ENCODE measurements at places on chromosomes 12 and 14. TPM values are rescaled to one million over a fixed set of nuclear protein-coding genes. Genes with fewer than 3 reads are reported as not detected.

Gene SLC6A15
- 0.32 TPM for total RNA-seq

- no peak for DNase-seq
Measured at GRCh38 chr12:42473130-42473529, 116.4 kb downstream of the PRICKLE1 start.

- no peak for DNase-seq
Measured at GRCh38 chr12:88958946-88959345, 378.7 kb upstream of the KITLG start.

GRCh38 chr12:52022841-52023181 is 16.1 kb downstream of the TAMALIN start:
- no peak for DNase-seq

DNA sequence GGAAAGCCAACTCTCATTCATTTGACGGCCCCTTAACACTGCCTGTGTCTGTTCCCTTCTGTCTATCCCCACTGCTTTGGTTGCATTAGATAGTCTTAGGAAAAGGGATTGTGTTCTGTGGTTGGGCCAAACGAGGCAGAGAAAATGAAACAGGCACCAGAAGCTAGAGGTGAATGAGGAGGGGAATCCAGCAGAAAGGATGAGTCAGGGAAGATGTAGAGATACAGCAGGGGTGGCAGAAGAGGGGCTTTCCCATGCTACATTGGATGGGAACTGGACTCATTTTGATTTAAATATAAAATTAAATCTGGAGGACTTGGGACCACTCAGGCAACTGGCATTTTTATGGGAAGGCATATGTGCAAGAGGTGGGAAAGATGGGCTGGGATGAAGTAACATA is 43.3 kb downstream of the OTOGL start:
- DNase-seq, result no peak

- DNase-seq, result no peak
Measured at GRCh38 chr14:22268875-22269274, 320.1 kb downstream of the DAD1 start.

DNA sequence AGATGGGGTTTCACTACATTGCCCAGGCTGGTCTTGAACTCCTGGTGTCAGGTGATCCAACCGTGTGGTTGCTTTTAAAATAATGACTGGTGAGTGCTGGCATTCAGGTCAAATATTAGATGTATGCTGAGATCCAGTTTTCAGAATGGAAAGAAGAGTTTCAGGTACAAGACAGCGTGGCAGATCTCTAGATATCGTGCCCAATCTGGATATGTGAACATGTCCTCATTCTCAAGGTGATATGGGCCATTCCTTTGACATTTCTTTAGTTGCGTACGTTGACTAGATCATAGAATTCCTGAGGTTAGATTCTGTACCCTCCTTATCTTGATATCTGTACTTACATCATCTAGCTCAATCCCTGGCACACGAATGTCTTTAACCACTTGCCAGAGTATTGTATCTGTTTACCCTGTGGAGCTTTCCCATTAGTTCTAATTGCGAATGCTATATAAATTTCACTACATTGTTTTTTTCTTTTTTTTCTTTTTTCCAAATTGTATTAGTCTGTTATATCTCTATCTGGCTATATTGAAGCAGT is 80.2 kb downstream of the ANO6 start:
- DNase-seq, result no peak

DNA sequence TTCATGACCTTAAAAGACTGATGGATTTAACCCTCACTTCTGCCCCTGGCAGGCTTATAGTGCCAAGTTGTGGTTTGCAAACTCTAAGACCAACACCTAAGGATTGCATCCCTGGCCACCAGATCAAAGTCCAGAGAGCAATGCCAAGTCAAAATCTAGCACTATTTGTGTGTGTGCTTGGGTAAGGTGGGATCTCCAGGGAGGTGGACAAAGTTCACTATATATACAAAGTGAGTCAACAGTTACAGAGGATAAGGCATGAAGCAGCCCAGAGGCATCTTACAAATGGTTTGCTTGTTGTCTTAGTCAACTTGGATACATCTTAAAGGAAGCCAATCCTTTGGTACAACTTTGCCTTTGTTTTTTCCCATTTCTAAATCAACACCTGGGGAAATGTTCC is 137.3 kb downstream of the MSRB3 start:
- no peak for DNase-seq

DNA sequence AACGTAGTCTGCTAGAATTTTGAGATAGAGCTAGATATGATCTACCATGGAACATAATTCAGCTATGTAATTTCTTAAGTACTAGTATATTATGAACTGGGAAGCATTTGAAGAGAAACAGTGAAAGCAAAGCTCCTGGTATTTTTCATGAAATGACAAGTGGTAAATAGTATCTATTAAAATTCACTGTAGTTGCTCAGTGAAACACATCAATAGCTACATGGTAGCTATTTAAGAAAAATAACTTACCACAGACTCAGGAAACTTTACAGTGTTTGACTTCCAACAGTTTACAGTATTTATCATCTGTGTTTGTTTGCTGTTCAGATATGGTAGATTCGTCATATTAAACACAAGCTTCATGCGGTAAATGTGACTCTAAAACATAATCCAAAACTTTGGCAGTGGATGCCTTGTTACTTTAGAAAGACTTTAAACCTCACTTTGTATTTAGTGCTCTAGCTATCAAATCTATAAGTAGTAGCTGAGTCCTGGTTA is 25.2 kb downstream of the WNK1 start:
- no peak for DNase-seq

- no peak for DNase-seq
Measured at GRCh38 chr14:75283162-75283832, 4.7 kb downstream of the FOS start.

GRCh38 chr14:102518063-102518648 is 8.6 kb upstream of the ANKRD9 start:
- DNase-seq, result no peak

Gene GDF3
- not detected for total RNA-seq

Gene RCOR1
- 13.0 TPM for total RNA-seq

DNA sequence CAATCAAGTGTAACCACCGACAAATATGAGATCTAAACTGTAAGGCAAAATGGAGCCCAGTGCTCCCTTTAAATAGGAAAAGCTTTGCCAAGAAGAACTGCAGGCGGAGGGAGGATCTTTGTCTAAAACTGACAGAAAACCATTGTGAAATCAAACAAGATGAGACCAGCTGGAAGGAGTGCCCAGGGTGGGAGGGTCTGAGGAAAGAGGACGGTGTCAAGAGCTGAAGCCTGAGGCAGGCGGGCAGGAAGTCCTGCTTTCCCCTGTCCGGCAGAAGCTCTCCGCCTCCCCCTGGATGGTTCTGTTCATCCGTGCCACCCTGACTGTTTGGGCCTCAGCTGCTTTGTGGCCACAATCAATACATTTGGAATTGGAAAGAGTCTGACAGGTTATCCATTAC is 37.5 kb downstream of the CDC42BPB start:
- DNase-seq, result no peak
